ENCODE measurements at places on chromosomes 11 and 22.

DNA sequence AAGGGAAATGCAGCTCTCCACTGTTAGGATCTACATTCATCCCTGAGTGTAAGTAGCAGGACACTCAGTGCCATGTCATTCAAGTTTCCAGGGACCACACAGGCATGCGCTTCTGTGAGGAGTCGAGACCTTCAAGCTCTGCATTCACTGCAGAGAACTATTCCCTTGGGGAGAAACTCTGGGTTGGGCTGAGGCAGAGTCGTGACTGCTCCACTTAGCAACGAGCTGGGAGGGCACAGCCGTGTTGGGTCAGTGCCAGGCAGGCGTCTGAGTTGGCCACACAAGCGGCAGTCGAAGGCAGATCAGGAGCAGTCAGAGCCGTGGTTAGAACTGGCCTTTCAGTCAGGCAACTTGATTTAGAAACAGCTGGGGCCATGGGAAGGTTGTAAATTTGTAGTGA, 14.7 kb downstream of the MPEG1 start:
- DNase-seq: no peak

GRCh38 chr22:49856343-49856742, 2.7 kb downstream of the ZBED4 start:
- no peak for DNase-seq

GRCh38 chr22:19207401-19207808, 28.9 kb upstream of the SLC25A1 start:
- DNase-seq: no peak

DNA sequence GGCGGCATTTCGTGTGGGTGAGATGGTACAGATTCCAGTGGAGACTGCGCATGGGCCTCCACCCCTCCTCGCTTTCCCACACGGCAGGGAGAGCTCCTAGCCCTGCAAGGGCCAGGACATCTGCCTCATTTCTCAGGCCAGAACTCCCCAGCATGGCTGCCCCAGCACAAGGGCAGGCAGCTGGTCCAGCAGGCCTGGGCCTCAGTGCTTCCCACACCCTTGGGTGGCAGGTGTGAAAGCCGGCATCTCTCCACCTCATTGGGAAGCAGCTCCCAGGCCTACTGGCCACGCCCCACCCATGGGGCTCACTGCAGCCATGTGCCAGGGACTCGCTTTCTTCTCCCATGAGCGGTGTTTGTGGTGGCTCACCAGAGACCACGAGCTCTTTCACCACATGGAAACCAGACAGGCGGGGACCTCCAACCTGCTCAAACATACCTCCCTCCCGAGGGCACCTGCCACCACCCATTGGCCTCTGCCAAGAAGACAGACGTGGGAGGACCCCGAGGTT, 79.1 kb downstream of the NAT10 start:
- no peak for DNase-seq

DNA sequence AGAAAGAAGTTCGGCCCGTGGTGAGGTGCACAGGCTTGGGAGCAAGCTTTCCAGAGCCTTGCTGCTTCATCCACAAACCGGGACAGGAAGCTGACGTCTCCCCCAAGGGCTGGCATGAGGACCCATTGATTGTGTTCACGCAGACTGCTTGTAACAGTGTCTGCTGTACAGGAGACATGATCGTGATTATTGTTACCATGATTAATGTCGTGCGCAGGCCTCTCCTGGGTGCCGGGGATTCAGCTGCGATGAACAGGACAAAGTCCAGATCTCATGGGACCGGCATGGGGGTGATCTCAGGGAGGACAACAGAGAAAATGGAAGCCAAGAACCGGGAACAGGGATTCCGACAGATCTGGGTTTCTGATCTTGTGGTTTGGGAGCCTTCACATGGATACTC, 219.9 kb downstream of the BRD1 start:
- no peak for DNase-seq

DNA sequence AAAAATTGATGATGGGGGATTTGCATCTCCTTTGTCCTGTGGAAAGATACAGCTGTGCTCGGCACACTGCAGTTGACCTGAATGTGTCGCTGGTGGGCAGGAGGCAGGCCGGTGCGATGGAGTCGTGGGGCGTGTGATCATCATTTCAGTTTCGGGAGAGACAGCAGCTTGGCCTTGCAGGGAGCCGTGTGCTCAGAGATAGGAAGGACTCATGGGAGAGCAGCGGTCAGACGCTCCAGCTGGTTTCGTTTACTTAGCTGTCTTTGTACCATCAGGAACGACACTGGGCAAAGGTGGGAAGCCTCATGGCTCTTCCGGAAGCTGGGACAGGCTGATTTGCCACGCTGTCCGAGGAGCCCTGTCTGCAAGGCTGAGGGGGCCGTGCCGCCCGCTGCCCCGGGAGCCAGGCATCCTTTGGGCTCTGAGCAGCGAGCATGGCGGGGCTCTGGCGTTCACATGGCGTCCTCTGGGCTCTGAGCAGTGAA, 32.7 kb downstream of the GRAMD4 start:
- DNase-seq: no peak

DNA sequence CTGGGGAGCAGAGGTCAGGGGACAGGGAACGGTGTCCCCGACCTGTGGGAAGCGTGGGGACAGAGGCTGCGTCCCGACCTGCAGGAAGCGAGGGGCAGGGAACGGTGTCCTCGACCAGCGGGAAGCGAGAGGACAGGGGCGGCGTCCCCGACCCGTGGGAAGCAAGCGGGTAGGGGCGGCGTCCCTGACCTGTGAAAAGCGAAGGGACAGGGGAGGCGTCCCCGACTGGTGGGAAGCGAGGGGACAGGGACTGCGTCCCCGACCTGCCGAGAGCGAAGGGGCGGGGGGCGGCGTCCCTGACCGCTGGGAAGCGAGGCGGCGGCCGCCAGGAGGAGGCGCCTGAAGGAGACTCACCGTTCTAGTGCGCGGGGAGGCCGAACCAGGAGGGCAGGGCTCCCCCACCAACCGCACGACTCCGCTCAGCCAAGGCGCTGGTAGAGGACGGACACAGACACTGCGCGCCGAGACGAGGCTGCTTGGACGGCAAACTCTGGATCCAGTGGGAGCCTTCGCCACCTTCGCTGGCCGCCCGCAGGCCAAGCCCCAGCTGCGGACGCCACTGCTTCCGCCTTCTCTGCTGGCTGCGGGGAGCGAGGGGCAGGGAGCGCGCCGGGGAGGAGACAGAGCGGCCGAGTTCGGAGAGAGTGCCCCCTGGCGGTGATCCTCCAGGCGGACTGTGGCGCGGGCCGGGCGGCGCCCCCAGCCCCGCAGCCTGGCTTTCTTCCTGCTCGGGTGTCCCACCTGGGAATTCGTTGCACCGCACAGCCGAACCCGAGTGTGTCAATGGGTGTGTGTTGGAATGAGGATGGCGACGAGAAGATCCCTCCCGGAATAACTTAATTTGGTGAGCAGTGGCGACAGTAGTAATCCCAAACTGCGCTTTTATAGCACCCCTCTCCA, at the start of gene TRAF6:
Gene TRAF6, minus strand, starts transcription at position 579 of the 900 bp plus-strand sequence. CDS start 8,757 bp downstream, outside the sequence.
- peak; percentile 93 for DNase-seq

- no peak for DNase-seq
These were observed 11.6 kb upstream of the MTFP1 start for GRCh38 chr22:30413745-30414524.
